ENCODE measurements at places on chromosomes 13 and 19. TPM values are rescaled to one million over a fixed set of nuclear protein-coding genes. Genes with fewer than 3 reads are reported as not detected.

- DNase-seq = no peak
- no peak overlapping the region for H3K4me3 ChIP-seq
- peaks cover 5% of the 10 kb centered on the region for H3K4me1 ChIP-seq
- no peak overlapping the region for H3K27ac ChIP-seq
- H3K36me3 ChIP-seq = no peaks in the 10 kb centered on the region
Observed at GRCh38 chr13:80359414-80359777, 18.5 kb upstream of the SPRY2 start.

DNA sequence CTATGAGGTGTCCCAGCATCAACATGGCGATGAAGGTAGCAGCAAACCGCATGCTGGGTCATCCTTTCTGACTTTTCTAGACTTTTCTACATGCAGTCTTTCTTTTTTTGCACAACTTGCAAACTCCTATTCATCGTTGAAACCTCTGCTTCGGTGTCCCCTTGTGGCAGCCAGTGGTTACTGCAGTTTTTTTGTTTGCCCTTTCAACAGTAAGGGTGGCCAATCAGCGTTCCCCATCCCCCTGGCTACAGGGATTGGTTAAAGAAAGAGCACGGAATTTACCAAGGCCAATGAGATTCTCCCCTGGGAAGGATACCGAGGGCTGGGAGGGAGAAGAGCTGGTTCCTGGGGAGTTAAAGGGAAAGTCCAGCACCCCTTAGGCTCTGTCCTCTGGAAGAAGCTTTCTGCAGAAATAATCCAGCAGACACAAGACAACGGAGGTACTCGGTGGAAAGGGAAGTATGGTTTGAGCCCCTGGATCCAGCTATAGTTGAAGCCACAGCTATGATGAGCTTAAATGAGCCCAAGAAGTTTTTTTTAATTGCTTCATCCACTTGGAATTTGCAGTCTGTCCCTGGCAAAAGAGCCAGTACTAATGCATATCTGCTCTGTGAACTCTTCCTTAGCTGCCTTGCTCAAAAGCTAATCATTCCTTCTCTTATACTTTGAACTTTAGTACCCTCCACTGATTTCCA lies 5.6 kb upstream of the LSM4 start:
- peak overlapping the region; percentile 67 for H3K4me3 ChIP-seq
- H3K27ac ChIP-seq = peak overlapping the region; percentile 56
- no peaks in the 10 kb centered on the region for H3K27me3 ChIP-seq
- H3K4me1 ChIP-seq = peaks cover 11% of the 10 kb centered on the region
- H3K36me3 ChIP-seq = no peaks in the 10 kb centered on the region
- DNase-seq = peak; percentile 98

LGALS7 gene
- not detected for total RNA-seq

ANGPTL8 gene
- total RNA-seq = not detected

TDRD3 gene
- total RNA-seq = 9.1 TPM

Measured in GM23248 (cell line).